ENCODE measurements at places on chromosomes 16 and 17. TPM values are rescaled to one million over a fixed set of nuclear protein-coding genes. Genes with fewer than 3 reads are reported as not detected.

Gene ITGB3
- not detected for total RNA-seq

Gene NXPH3
- total RNA-seq: not detected

GRCh38 chr17:79750650-79751545, 20.2 kb downstream of the ENPP7 start:
- DNase-seq: no peak

Gene STX1B
- total RNA-seq: 0.46 TPM

Gene TMIGD1
- not detected for total RNA-seq

DNA sequence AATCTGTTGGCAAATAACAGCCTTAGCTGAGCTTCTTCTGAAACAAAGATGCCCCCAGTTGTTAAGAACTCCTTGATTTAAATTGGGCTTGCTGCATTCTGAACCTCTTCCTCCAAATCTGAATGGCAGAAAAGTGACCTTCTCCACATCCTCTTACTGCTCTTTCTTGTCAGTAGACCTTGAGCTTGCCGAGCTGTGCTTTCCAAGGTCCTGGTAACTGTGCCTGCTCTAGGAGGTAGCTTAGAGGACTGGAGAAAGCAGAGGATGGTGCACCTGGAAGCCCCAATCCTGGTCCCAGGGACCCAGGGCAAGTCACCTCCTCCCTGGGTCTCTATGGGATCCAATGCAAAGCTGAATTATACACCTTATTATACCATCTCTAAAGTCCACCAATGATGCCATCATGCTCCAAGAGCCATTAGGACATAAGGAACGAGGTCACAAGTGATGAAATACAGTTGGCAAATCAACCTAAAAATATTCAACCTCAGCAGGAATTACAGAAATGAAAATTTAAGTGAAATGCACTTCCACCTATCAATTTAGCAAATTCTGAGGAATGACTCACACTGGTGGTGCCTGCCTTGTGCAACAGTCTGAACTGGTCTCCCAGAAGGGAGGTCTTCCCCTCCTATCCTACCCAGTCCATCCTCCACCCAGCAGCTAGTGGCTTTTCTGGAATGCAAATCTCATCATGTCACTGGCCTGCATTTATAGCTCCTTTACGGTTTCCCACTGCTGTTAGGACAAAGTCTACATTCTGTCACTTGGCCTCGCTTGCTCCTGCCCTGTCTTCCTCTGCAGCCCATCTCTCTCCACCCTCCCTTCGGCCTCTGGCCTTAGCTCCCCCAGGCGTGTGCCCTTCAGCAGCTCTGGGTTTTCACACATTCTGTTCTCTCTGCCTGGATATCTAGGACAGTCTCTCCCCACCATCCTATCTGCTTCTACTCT, 36.6 kb downstream of the TOM1L2 start:
- DNase-seq: no peak

DNA sequence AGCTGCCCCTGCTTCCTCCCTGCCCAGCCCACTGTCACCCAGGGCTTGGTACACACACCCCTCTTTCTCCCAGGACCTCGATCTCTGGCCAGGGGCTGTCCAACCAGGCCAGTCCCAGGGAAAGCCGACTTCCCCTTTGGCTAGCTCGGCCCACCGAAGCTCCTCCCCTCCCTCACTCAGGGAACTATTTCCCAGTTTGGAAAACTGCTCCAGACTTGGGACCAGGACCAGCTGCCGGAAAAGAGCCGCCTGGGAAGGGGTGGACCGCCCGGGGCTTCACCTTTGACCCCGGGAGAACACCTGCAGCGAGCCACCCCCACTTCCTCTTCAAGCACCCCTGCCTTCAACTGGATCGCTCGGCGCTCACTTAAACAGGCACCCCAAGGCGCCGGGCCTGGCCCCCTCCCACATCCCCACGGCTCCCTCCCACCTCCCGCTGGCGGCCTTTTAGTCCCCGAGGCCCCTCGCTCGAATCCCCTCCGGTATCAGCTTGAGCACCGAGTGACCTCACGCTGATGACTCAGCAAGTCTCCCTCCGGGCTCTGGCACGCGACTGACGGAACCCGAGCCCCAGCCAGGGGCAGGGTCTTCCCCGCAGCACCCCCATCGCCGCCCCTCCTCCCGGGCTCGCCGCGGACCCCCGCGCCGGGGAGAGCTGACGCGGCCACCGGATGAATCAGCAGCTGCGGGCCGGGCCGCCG, 934 bp downstream of the MAFG start:
- peak; percentile 71 for DNase-seq

Gene CDRT4
- total RNA-seq: 7.6 TPM

Gene KRT36
- total RNA-seq: not detected

DNA sequence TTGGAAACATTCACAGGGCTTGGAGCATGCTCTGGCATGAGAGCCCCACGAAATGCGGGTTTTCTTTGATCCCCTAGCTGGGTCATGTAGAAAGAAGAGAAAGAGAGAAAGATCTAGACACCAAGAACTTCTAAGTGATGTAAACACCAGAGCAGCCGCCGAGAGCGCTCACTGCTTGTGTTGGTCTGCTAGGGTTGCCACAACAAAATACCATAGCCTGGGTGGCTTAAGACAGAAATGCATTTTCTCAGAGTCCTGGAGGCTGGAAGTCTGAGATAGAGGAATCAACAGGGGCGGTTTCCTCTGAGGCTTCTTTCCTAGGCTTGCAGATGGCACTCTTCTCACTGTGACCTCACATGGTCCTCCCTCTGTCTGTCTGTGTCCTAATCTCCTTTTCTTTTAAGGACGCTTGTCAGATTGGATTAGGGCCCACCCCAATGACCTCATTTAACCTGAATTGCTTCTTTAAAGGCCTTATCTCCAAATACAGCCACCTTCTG, 139.5 kb downstream of the CYLD start:
- no peak for DNase-seq

Gene WWOX
- 9.8 TPM for total RNA-seq

DNA sequence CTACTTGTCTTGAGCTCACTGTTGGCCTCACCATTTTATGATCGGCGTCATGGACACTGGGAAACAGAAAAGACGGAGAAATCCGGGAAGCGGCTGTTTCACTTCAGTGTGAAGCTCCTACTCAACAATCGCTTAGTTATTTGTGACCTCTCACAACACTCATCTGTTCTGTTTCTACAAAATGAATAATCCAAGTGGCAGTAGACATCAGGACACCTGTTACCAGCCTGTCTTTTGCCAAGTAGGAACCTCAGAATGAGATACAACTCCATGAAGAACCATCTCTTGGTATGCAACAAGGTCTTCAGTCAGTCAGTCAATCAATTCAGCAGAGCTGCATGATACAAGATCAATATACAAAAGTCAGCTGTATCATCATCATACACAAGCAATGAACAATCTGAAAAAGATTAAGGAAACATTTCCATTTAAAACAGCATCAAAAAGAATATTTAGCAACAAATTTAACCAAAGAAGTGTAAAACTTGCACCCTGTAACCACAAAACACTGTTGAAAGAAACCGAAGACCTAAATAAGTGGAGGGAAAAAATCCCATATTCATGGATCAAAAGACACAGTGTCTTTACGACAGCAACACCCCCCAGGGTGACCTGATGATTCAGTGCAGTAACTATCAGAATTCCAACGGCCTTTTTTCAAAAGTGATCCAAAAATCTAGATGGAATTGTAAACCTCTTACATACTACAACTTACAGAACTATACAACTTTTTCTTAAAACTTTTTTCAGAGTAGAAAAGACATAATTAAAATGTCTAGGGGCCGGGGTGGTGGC, 63.4 kb downstream of the ANKRD11 start:
- no peak for DNase-seq

Gene EPN3
- total RNA-seq: not detected

DNA sequence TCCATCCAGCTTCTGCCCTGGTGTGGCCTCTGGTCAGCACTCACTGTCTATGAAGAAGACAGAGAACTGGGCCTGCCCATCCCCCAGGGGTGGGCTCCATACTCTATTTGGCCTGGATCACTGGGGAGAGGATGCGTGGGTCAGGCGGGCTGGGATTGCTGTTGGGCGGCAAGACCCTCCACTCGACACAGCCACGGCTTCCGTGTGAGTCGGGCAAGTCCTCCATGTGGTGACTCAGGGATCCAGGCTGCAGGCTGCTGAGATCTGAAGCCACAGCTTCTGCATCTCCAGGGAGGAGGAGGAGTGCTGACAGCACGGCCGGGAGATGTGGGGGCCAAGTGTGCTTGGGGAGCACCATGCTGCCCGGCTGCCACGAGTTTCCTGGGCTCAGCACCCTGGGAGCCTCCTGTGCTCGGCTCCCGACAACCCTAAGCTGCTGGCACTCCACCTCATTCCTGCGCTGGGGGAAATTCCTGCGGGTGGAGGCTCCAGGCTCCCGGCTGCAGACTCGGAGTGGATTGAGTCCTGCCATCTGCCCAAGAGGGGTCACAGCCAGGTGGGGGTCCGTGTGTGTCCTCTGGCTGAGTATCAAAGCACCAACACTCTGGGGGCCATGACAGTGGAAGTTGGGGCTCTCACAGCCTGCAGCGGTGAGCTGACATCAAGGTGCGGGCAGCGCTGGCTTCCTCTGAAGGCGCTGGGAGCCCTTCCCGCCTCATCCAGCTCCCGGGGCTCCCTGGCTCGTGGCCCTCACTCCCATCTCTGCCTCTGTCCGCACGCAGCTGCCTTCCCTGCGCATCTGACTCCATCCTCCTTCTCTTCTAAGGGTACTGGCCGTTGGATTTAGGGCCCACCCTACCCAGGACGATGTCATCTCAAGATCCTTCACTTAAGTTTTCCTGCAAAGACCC, 24.4 kb upstream of the CBFA2T3 start:
- DNase-seq: no peak

Gene MYH8
- total RNA-seq: not detected

- DNase-seq: no peak
Measured at GRCh38 chr16:14339694-14340093, 268.6 kb downstream of the MRTFB start.

- no peak for DNase-seq
Measured at GRCh38 chr16:1635070-1635469, 22.9 kb downstream of the CRAMP1 start.

- DNase-seq: no peak
Measured at GRCh38 chr16:10141671-10142070, 40.6 kb downstream of the GRIN2A start.

Gene TUFM
- total RNA-seq: 245 TPM

GRCh38 chr16:11474617-11475291, 112.0 kb downstream of the LITAF start:
- no peak for DNase-seq

DNA sequence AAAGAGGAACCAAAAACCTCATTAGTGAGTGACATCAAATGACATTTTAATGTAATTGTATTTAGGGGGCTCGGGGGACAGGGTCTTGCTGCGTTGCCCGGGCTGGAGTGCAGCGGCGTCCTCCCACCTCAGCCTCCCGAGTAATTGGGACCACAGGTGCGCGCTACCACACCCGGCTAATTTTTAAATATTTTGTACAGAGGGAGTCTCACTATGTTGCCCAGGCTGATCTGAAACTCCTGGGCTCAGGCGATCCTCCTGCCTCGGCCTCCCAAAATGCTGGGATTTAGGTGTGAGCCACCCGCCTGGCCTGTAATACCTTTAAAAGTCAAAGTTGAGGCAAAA, 581 bp downstream of the SNRNP25 start:
- DNase-seq: no peak

Gene KRT10
- total RNA-seq: 38.4 TPM

Gene CTRB2
- total RNA-seq: not detected

Gene FADS6
- not detected for total RNA-seq

Gene GFAP
- total RNA-seq: 0.32 TPM

Gene GRB7
- 1.7 TPM for total RNA-seq

DNA sequence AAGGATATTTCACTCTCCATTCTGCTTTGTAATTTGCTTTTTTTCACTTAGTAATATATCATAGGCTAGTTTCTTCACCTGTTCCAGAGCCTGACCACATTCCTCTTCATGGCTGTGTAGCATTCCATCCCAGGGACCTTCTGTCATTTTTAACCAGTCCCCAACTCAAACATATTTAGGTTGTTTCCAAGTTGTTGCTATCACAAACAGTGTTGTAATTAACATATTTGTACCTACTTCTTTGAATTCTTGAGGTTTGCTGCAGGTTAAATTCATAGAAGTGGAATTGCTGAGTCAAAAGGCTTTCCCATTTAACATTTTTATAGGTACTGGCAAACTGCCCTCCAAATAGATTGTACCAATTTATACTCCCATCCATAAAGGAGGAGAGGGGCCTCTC, 65.1 kb upstream of the MED9 start:
- no peak for DNase-seq

DNA sequence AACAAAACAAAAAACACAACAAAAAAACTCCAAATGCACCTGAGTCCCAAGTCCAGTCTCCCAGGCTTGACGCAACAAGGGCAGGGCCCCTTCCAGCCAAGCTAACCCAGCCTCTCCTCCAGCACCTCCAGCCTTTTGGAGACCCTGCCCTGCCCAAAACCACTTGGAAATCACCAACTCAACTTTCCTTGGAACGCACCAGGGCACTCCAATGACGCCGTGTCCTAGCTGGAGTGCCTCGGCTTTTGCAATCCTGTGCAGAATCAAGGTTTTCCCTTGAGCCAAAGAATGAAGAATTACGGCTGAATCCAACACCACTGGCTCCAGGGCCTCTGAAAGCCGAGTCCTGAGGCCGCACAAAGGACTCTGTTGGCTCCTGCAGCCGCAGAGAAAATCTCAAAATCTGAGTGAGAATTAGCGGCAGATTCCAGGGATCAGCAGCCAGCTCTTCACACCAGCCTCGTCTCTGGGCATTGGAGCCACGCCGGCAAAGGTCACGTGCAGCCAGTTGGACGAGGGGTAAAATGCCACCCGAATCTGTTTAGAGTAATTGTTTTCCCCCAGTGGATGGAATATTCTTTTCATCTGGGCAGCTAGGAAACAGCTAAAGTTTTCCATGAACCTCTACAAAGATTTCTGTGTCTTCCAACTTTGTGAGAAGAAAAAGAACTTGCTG, 9.7 kb upstream of the BAIAP2 start:
- no peak for DNase-seq

- no peak for DNase-seq
Measured at GRCh38 chr16:50695017-50696000, 1.9 kb downstream of the NOD2 start.

Gene SCGB1C2
- not detected for total RNA-seq

DNA sequence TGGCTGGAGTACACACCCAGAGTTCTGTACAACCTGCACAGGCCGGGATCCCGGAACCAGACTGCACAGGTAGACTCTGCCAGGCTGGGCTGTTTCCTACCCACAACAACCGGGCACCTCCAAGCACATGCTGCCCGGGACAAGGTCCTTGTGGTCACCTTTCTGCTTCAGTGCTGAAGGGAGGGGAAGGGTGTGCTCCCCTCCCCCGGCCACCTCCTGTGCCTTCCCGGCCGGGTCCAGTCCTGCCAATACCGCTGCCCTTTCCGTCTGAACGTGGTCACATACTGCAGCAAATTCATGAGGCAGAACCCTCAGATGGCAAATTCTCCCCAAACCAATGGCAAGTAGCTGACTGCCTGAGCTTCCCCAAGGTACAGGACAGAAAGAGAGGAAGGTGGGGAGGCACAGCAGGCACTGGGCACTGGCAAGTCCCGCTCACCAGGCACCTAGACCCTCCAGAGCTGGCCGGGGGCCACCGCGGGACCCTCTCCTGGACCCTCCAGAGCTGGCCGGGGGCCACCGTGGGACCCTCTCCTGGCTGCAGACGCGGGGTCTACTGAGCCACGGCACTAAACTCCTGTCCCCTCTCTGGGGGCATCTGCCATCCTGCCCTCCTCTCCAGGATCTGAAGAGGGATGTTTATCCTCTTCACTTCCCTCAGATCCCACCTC, 22.8 kb downstream of the SLC43A2 start:
- no peak for DNase-seq
